Activated naive CD8-positive, alpha-beta T cell treated with anti-CD3 and anti-CD28 coated beads for 36 hours (primary cell): ENCODE measurements at places on chromosomes 1 and 21. TPM values are rescaled to one million over a fixed set of nuclear protein-coding genes. Genes with fewer than 3 reads are reported as not detected.

DNA sequence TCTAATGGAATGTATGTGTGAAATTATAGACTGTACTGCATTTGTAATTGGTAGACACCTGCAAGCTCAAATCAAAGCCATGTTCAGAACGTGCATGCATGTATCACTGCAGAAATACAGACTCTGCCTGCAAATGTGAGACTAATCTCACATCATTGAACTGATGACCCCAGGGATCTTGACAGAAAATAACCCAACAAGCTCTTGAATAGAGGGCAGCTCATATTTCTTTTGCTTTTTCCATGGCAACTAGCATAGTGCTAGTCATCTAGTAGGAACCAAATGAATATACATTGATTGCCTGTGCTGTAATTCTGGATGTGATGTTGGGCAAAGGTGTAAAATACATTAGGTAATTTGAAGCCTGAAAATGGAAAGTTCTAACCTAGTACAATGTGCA, 62.4 kb downstream of the PTPRC start:
- H3K4me1 ChIP-seq, result peaks cover 81% of the 10 kb centered on the region
- H3K27ac ChIP-seq, result peak overlapping the region; percentile 70
- H3K27me3 ChIP-seq, result no peaks in the 10 kb centered on the region
- H3K36me3 ChIP-seq, result peaks cover 80% of the 10 kb centered on the region

The GRIK1 gene
- total RNA-seq, result not detected

GRCh38 chr1:199178646-199179045, 539.8 kb downstream of the PTPRC start:
- H3K36me3 ChIP-seq, result no peaks in the 10 kb centered on the region
- no peak for DNase-seq
- peaks cover 4% of the 10 kb centered on the region for H3K27me3 ChIP-seq

DNA sequence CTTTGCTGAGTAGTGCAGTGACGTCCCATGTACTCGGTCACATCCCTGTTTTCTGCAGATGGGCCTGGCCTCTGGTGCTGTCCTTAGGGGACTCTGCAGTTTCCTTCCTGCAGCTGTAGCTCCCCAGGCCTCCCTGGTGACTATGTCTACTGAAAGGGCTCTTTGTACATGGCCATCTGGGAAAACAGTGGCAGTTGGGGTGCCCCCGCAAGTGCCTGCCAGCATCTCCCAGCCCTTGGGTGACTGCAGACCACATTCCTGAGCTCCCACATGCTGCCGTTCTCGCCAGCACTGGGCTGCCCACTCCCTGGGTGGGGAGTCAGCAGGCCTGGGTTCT, 37.5 kb upstream of the KCNA10 start:
- peaks cover 43% of the 10 kb centered on the region for H3K27me3 ChIP-seq
- peaks cover 3% of the 10 kb centered on the region for H3K4me1 ChIP-seq
- no peak for DNase-seq
- no peak overlapping the region for H3K4me3 ChIP-seq
- no peaks in the 10 kb centered on the region for H3K36me3 ChIP-seq
- no peak overlapping the region for H3K27ac ChIP-seq

The SNX7 gene
- total RNA-seq, result not detected

The RGS13 gene
- total RNA-seq, result not detected

DNA sequence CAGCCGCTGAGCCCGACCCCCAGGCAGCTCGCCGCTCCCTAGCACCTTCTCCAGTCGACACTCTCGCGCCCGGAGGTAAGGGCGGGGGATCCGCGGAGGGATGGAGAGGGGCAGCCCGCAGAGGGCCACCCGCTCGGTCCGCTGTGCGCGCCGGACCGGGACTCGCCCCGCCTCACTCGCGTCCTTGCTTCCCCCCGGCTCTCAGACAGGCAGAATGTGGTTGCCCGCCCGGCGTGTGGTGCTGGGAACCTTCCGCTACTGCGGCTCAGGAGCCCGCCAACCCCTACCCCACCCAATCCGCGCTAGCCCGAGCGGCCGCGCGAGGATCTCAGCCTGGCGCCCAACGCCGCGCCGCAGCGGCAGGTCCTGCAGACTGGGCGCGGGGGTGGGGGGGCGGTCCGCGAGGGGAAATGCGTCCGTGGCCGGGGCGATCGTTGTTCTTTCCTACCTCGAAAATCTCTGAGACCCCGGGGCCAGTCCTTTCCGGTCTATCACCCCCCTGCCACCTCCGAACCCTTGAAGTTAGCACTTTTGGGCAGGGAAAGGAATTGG, 404 bp downstream of the LRRC8C start:
- peak; percentile 71 for DNase-seq
- peaks cover 67% of the 10 kb centered on the region for H3K4me1 ChIP-seq
- peaks cover 55% of the 10 kb centered on the region for H3K36me3 ChIP-seq
- peak overlapping the region; percentile 93 for H3K4me3 ChIP-seq
- H3K27me3 ChIP-seq, result no peaks in the 10 kb centered on the region

DNA sequence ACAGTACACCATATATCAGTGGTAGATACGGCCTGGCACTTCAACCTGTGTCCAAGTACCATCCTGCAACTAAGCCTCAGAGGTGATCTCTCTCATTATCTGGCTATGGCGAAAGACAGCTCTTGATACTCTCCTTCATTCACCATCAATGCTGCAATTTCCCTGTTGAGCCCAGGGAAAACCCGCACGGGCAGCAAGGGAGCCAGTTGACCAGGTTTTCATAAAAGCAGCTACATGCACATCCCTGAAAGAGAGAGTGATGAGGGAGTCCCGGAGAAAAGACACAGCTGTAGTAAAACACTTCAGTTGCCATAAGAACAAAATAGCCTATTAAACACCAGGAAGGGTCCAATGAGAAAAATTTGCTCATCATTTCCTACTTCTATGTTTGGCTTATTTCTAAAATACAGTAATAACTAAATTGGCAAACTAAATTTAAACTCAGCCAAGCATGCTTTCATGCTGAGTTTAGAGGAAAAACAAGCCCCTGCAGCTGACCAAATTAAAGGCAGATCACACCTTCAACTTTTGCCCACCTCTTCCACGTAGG, 68.3 kb downstream of the CAPZB start:
- peaks cover 19% of the 10 kb centered on the region for H3K36me3 ChIP-seq
- no peak for DNase-seq
- H3K27me3 ChIP-seq, result no peaks in the 10 kb centered on the region
- peaks cover 60% of the 10 kb centered on the region for H3K4me1 ChIP-seq

- no peaks in the 10 kb centered on the region for H3K27me3 ChIP-seq
- H3K4me3 ChIP-seq, result no peak overlapping the region
- peaks cover 32% of the 10 kb centered on the region for H3K36me3 ChIP-seq
- DNase-seq, result no peak
Measured at GRCh38 chr1:15937706-15938168, 38.2 kb downstream of the ZBTB17 start.
